Breast epithelium (tissue), 4 donors: ENCODE measurements at places on chromosomes 16 and 17.

DNA sequence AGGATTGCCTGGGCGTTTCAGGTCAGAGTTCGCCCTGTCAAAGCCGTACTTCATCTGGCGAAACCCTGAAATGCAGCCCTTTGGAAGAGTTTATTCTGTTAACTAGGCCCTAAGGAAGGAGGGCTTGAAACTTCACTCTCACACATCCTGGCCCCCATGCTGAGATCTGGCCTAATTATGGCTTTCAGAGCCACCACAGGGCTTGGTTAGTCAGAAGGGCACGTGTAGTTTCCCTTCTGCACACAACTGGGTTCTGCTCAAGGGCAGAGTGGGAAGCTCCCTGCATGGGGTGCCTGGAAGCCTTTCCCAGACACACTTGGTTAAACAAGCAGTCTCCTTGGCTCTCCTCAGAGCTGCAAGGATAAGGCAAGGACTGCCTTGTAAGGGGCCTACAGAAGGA is 397.3 kb downstream of the SHISA9 start:
- DNase-seq = no peak

GRCh38 chr16:55274391-55274790 is 49.6 kb upstream of the IRX6 start:
- DNase-seq = no peak

GRCh38 chr17:9837551-9838471 is 12.1 kb downstream of the GLP2R start:
- no peak for DNase-seq

DNA sequence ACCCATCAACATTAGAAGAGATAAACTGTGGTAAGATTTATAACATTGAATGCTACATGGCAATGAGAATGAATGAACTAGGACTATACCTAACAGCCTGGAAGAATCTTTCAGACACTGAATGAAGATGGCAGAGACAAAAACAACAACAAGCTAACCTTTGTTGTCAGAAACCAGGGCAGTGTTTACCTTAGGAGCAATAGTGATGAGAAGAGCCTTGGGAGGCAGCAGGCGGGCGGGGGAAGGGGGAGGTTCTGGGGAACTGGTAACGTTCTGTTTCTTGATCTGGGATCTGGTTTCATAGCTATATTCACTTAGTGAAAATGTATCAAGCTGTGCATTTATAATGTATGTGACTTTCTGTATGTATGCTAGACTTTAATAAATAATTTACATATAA is 139.0 kb upstream of the TNRC6C start:
- DNase-seq = no peak

DNA sequence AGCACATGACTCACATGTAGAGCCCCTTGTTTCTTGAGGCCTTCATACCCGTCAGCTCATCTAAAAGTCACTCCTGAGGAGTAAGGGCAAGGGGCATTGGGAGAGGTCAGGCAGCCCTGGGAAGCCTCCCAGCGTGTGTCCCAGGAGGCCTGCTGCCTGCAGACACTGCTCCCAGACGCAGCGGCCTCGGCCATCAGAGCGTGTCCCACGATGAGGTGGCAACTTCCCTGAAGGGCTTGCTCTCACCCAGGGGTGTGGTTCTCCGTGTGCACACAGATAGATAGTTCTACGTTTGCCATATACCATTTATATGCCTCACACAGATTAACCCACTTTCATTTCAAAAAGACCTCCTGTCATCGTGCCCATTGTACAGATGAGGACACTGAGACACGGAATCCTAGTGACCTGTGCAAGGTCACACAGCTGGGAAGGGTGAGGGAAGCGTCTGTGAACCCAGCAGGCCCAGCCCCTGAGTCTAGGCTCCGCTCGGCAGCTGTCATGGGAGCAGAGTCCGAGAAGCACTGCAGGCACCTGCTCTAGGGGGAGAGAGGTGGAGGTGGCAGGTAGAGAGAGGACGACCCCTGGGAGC is 8.3 kb downstream of the TUBB3 start:
- DNase-seq = no peak

DNA sequence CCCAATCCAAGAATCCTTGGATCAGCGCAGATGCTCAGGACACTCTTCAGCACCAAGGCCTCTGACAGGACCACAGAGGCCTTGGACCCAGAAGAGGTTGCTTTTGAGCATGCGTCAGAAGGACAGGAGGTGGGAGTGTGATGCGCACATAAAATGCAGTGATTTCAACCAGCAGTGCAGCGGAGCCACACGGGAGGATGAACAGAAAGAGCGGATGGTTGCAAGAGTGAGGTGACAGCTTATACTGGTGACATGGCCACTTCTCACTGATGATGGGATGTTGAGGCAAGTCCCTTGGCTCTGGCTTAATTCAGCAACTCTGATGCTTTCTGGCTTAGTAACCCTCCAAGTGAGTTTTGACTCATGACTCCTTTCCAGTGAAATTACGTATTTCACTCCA is 25.2 kb upstream of the ERN1 start:
- DNase-seq = no peak

DNA sequence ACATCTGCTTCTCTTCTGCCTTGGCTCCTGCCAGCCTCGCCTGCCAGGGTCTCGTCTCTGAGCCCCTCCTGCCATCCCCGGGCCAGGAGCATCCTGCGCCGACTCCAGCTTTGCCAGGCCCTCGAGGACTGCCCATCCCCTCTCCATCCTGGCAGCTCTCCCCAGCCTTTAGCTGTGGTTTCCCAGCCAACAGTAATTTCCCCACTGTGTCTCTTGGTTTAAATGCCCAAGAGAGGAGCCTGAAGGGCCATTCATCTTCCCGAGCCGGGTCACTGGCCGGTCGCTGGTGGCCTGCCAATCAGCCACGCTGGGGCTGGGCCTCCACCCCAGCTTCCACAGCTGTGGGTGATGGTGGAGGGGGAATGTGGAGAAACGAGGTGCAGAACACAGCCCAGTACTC is 47.8 kb downstream of the MRC2 start:
- DNase-seq = no peak

GRCh38 chr17:2724784-2725164 is 13.2 kb upstream of the CLUH start:
- DNase-seq = no peak

- peak; percentile 93 for DNase-seq
These were observed 4.3 kb downstream of the VAMP2 start for GRCh38 chr17:8158267-8159031.

DNA sequence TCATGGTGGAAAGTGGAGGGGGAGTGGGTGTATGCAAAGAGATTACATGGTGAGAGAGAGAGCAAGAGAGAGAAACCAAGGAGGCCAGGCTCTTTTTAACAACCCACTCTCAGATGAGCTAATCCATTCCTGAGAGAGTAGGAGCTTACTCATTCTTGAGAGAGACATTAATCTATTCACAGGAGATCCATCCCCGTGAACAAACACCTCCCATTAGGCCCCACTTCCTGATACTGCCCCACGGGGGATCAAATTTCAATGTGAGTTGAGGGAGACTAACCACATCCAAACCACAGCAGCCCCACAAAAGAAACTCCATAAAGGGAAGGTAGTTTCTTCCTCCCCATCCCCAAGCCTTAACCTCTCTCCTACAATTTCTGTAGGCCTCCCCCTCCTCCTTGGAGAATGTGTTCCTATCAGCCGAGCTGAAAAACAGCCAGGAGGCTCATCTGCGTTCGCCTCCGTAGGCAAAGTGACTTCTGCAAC is 450.0 kb downstream of the NPIPA7 start:
- DNase-seq = no peak

DNA sequence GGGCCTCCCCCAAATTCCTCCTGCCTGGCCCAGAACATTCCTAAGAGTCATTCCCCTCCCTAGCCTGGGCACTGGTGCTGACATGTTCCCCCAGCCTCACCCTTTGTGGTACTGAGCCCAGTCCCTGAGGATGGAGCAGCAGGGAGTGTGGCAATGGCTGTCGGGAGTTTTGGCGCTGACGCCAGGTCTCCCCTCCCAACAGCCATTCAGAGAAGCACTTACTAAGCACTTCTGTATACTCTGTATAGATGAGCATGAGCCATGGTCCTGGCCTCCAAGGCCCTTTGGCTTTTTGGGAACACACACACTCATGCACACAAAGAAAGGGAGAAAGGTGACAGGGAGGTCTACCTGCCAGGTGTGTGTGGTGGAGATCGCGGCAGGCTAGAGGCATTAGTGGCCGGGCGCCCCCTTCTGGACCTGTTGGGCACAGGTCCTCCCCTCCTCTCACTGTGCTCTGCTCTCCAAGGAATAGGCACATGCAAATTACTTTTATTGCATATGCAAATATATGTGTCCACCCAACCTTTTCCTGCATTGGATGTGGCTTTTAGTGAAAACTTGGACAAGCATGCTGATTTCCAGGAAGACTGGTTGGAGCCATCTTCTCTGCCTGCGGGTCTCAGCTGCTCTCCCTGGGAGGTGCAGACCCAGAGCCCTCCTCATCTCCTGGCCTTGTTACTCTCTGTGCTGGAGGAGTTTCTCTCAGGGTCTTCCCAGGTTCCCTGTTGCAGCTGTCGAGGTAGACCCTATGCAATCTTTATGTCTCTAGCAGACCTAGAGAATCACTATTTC is 17.4 kb upstream of the C17orf107 start:
- peak; percentile 72 for DNase-seq

GRCh38 chr17:31067691-31068184 is 27.0 kb upstream of the NF1 start:
- DNase-seq = no peak

DNA sequence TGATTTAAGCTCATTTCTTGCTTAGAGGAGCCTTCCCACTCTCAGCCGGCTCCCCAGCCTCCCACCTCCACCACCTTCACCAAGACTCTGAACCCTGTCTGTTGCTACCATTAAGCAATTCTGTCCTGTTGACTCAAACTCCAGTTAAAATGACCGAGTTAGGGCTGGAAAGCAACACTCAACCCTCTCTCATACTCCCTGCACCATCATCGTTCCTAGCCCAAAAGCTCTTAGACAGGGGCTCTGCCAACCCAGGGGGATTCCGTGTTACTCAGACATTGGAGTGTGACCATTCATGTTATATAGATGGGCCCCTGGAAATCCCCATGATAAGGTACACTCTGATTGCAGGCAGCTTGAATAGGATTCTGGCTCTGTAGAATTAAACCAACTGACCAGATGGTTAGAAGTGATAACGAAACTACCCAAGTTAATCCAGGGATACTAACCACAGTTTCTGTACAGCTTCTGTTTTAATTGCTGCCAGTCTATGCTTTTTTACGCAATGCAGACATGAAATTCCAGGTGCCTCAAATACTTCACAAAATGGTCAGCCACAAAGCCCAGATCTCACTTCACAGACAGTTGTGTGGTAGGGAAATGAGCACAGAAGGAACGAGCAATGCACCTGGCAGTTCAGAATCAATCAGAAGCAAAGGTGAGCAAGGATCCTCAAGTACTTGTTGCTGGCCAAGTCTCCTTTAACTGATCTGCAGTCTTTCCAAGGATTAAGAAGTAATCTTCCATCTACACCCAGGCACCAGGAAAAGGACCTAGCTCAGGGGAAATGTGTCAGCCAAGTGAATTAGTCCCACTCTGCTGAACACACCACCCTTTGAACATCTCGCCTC is 2.1 kb downstream of the SSTR2 start:
- no peak for DNase-seq
